Myocyte (in vitro differentiated cells): ENCODE measurements at places on chromosomes 5 and 9. TPM values are rescaled to one million over a fixed set of nuclear protein-coding genes. Genes with fewer than 3 reads are reported as not detected.

IL13 gene
- total RNA-seq, result not detected in 2 replicates

THBS4 gene
- total RNA-seq, result 1.4 and 2.0 TPM in 2 replicates

GRCh38 chr9:124941679-124942561, 1.0 kb upstream of the GOLGA1 start:
- DNase-seq, result peak; percentile 54

DNA sequence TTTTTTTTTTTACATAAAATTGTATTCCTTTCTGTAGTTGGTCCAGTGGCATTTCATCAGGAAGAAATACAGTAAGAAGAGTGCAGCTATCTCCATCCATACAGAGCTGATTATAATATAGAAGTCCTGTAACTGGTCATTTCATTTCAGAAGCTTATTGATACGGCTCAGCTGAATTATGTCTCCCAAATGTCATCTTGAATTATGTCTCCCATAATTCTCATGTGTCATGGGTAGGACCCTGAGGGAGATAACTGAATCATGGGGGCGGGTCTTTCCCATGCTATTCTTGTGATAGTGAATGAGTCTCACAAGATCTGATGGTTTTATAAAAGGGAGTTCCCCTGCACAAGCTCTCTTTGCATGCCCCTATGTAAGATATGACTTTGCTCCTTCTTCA, 492.9 kb downstream of the CHSY3 start:
- DNase-seq, result no peak

GRCh38 chr5:43110606-43111170, 10.0 kb upstream of the ZNF131 start:
- no peak for DNase-seq

GRCh38 chr9:122580360-122580759, 2.8 kb downstream of the OR1L8 start:
- DNase-seq, result peak; percentile 5
